ENCODE measurements at places on chromosomes 7 and 10. TPM values are rescaled to one million over a fixed set of nuclear protein-coding genes. Genes with fewer than 3 reads are reported as not detected.
A peak's percentile ranks its signal among the peaks of the same experiment; 100 is the strongest.

- peak; percentile 90 for ATAC-seq
Measured at GRCh38 chr10:1420661-1421362, 316.5 kb downstream of the ADARB2 start.

DNA sequence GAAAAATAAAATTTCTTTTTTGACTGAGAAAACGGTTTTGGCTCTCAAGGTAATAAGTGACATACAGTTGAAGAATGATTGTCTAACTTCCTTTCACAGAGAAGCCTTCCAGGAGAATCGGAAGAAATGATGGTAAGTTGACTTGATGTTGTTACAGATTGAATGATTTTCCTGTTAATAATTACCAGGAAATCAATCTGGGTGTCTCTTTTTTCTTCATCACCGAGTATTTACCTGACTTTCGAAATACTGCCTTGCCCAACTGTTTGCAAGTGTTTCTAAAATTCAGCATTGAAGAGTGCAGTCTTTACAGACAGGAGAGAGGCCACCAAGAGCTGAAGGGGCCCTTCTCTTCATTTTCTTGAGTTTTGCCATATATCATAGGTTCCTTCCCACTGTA lies 4.0 kb downstream of the ITIH2 start:
- ATAC-seq: no peak

CPEB3 gene
- 5.1 TPM for total RNA-seq

GRCh38 chr7:131225619-131226513 lies 101.8 kb upstream of the MKLN1 start:
- peak; percentile 68 for ATAC-seq

- ATAC-seq: peak; percentile 28
Measured at GRCh38 chr10:110568055-110568735, 700 bp downstream of the SMC3 start.
